COLO829 (cell line): ENCODE measurements at places on chromosomes 6 and 20.

GRCh38 chr6:35973670-35974222, 50.7 kb downstream of the SLC26A8 start:
- no peak for DNase-seq

- DNase-seq: no peak
Measured at GRCh38 chr6:127471379-127472255, 12.4 kb upstream of the KIAA0408 start.

GRCh38 chr20:38199501-38200390, 34.7 kb upstream of the TGM2 start:
- no peak for DNase-seq

- DNase-seq: no peak
Measured at GRCh38 chr6:35590622-35591066, 77.9 kb upstream of the TULP1 start.

DNA sequence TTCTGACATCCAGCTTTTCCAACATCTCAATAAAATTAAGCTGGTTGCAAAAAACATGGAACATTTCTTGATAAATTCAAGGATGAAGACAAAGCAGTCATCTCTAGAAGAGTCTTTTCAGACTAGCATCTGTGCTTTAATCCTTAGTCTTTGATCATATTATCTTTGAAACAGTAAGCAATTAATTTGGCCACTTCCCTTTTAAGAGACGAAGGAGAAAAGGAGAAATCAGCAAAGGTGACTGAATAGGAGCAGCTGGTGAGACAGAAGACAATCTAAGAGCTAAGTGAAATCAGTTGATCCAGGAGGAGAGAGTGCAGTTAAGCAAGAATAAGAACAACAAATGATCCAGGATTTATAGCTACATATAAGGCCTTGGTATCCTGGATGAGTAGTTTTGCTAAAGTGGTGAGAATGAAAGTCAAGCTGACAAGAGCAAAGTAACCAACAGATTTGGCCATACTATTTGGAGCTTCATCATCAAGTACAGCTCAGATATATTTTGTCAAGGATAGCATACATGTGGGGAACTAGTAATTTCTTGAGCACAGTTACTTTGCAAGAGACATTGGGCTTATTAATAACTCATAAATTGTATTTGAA, 215.5 kb downstream of the ADGB start:
- no peak for DNase-seq

DNA sequence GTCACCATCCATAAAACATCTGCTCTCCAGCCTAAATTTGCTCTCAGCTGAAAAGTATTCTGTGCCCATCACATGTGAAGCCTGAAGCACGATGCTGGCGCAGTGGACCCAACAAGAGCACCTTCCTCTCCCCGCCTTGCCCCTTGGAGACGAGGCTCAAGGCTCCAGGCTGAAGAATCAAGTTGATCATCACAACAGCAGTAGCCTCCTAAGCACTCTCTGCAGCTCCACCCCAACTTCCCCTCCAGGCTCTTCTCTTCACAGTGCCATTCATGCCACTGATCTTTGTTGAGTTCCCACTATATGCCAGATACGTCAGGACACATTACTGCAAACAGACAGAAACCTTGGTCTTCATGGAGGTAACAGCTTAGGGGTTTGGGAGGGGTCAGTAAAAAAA, 41.6 kb upstream of the ZNF217 start:
- DNase-seq: no peak

DNA sequence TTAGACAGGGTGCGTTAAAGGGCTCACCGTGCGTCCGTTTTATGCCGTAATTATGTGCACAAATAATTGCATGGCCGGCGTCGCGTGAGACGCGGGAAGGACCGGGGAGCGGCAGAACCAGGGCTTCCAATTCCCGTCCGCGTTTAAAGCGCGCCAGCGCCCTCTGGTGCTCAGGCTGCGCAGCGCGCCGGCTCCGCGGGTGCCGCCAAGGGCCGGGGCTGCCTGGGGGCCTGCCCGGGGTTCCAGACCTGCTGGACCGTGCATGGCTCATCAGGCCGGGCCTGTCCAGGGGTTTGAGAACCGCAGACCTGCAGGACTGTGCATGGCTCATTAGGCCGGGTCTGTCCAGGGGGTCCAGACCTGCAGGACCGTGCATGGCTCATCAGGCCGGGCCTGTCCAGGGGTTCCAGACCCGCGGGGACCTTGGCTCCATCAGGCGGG, 369.0 kb downstream of the THBS2 start:
- peak; percentile 70 for DNase-seq

- no peak for DNase-seq
Measured at GRCh38 chr6:30824698-30825097, 59.6 kb upstream of the DDR1 start.

GRCh38 chr20:48478806-48479585, 348.8 kb downstream of the PREX1 start:
- no peak for DNase-seq

DNA sequence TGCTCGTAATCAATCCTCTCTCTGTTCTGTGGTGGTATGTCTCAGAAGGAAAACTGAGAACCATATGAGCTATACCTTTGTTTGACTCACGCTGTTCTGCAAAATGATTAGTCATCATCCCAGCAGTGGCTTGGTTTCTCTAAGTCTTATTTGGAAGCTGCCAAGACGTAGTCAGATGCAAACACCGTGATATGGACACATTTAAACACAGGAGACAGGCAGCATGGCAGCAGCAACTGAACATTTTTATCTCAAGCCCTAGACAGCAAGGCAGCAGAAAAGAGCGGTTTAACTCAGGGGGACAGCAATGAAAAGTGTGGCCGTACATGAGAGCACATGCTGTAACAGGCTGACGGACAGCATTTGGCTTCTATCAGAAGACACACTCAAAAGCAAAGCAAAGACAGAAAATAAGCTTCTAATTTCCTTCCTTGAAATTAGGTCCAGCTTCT, 1295.1 kb downstream of the EPHA7 start:
- DNase-seq: peak; percentile 31

GRCh38 chr20:11849270-11849915, 68.3 kb upstream of the BTBD3 start:
- no peak for DNase-seq

DNA sequence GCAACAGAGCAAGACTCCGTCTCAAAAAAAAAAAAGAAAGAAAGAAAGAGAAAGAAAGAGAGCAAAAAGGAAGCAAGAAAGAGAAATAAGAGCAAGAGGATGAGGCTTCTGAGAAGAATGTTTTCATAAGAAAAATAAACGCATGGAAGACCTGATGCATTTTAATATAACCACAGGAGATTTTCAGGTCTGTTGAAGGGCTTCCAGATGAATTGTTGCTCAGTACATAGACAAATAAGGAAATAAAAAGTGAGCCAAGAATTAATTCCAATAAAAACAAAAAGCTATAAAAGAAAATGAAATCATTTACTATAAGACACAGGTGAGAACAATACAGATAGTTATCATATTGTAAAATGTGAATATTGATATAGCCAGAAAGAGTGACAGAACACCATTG, 43.5 kb downstream of the PERP start:
- DNase-seq: no peak

GRCh38 chr6:147384737-147385710, 123.5 kb upstream of the SAMD5 start:
- no peak for DNase-seq

DNA sequence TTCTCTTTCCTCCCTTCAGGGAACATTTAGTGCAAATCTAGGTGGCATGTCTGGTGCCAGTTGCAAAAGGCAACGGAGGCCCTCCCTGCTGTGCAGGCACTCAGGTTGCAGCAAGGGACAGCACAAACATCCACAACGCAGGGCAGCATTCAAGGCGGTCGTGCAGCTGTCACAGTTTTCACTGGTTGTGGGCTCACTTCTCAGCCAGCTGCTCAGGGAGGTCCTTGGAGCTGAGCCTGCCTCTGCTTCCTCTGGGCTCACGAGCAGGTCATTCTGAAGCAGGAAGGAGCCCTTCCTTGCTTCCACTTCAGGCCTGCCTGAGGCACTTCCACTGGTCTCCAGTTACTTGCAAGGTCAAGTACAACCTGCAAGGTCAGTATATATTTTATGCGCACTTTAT, 3.8 kb upstream of the NPEPL1 start:
- DNase-seq: no peak

DNA sequence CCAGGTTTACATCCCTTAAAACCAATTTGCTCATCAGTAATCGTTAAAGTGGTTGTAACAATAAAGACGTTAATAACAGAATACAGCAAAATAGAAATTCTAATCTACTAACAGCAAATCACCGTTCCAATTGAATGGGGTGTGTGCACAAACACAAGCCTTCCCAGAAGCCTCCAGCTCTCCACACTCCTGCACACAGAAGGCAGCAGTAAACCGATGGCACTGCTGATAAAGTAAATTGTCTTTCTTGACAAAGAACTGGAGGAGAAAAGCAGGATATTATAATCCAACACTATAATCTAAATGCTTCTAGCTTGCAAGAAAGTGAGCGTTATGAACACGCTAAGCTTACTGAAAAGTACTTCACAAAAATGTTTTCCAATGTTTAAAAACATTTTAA, 7.0 kb downstream of the ZNF217 start:
- DNase-seq: no peak

GRCh38 chr20:36334281-36335205, 28.4 kb downstream of the DLGAP4 start:
- no peak for DNase-seq

GRCh38 chr6:8549074-8549790, 113.9 kb upstream of the SLC35B3 start:
- DNase-seq: no peak

DNA sequence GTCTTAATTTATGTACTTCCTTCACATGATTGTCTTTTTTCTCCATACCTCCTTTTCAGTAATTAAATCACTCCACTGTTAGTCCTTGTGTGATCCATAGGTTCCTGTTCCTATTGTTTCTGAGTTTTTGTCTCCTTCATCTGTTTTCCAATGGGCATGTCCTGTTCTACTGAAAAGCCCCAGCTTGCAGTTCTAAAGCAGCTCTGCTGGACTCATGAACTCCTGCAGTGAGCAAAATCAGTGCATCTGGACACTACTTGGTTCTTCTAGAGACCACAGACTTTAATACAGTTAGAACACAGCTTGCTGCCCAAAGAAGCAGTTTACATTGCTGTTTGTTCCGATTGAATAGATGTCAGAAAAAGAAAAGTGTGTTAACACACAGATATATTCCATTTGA, 593.3 kb upstream of the HS3ST5 start:
- no peak for DNase-seq

GRCh38 chr6:67633058-67633457, 1002.0 kb upstream of the ADGRB3 start:
- no peak for DNase-seq

GRCh38 chr20:33781133-33781532, 30.0 kb upstream of the CHMP4B start:
- DNase-seq: no peak

DNA sequence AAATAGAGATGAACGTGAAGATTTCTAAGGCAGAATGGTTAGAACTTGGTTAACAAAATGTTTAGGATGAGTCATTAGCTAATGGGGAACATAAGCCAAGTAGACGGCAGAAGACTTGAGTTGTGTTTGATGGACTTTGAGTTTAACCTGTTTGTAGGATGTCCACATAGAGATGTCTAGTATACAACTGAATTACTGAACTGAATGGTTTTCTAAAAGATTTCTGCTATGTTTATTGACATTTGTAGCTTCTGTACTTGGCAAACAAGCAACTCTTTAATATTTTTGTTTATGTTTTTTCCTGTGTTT, 54.5 kb upstream of the DYNLRB1 start:
- DNase-seq: no peak

GRCh38 chr20:52311209-52311794, 119.7 kb upstream of the ZFP64 start:
- no peak for DNase-seq

DNA sequence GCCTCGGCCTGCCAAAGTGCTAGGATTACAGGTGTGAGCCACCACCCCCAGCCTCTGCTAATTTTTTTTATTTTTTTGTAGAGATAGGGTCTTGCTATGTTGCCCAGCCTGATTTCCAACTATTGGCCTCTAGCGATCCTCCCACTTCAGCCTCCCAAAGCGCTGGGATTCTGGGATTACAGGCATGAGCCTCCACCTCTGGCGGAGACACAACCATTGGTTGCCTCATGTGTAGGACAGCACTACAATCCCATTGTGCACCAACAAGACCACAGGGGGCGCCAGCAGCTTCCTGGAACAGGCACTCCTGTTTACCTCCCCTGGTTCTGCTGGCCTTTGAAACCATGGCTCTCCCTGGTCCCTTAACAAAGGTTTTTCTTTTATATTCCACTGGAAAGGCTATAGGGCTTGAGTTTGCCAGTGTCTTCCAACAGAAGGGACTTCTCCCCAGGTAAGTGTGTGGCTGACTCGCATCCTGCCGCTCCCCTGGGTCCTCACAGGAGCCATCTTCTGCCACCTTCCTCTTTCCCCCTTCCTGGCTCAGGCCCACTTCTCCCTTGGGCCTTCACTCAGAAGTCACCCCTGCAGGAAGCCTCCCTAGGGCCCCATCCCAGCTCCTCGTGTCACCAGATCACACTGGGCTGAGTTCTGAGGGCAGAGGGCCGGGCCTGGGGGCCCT, 39.2 kb upstream of the TLDC2 start:
- peak; percentile 60 for DNase-seq

- no peak for DNase-seq
Measured at GRCh38 chr6:46996860-46997641, 45.1 kb downstream of the ADGRF1 start.

- no peak for DNase-seq
Measured at GRCh38 chr6:19167251-19167650, 669.9 kb upstream of the ID4 start.

DNA sequence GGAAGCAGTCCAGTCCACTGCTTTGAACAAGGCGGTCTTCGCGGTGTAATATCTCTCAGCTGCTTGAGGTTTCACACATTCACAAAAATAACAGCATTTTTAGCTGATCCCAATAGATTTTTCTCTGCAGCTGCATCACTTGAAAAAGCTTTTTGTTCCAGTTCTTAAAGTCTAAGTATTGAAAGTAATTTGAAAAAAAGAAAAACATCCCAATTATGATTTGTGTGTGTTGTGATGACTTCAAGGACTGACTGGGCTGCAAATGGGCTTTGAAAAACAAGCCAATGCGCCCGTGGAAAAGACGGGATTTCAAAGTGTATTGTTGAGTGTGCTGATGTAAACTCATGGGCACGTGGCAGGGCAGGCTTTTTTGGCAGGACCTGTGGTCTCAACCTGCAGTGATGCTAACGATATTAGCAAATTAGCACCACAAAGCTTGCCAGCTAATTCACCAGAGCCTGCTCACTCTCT, 151.1 kb downstream of the TMEM242 start:
- DNase-seq: no peak

- no peak for DNase-seq
Measured at GRCh38 chr6:34144581-34145160, 1.2 kb downstream of the GRM4 start.

GRCh38 chr6:91634791-91635190, 1047.9 kb upstream of the MAP3K7 start:
- no peak for DNase-seq

GRCh38 chr6:47809873-47810272, 28.0 kb downstream of the OPN5 start:
- no peak for DNase-seq

- DNase-seq: no peak
Measured at GRCh38 chr6:110635096-110635495, 158.7 kb upstream of the SLC22A16 start.
